Regular cardiac myocyte (primary cell): ENCODE measurements at places on chromosomes 1 and 21. TPM values are rescaled to one million over a fixed set of nuclear protein-coding genes. Genes with fewer than 3 reads are reported as not detected.

Gene ST6GALNAC3
- 0.77 and 0.85 TPM in 2 replicates for total RNA-seq

Gene WLS
- 85.1 and 116 TPM in 2 replicates for total RNA-seq

Gene RAB42
- 0.58 and 2.0 TPM in 2 replicates for total RNA-seq

Gene RNU1-4
- under 0.01 TPM in 2 replicates for total RNA-seq

Gene HOOK1
- total RNA-seq: under 0.01 TPM in 2 replicates

Gene SYTL1
- under 0.01 TPM in 1 of 2 replicates, not detected in the other for total RNA-seq

Gene VWA5B1
- total RNA-seq: not detected in 2 replicates

Gene EPS15
- total RNA-seq: 46.8 and 84.8 TPM in 2 replicates

Gene PANK4
- total RNA-seq: 21.4 and 26.6 TPM in 2 replicates
